Aorta (tissue), 5 donors: ENCODE measurements at places on chromosomes 7 and 10. TPM values are rescaled to one million over a fixed set of nuclear protein-coding genes. Genes with fewer than 3 reads are reported as not detected.

- DNase-seq: no peak
Measured at GRCh38 chr7:129906700-129907099, 46.1 kb downstream of the UBE2H start.

DNA sequence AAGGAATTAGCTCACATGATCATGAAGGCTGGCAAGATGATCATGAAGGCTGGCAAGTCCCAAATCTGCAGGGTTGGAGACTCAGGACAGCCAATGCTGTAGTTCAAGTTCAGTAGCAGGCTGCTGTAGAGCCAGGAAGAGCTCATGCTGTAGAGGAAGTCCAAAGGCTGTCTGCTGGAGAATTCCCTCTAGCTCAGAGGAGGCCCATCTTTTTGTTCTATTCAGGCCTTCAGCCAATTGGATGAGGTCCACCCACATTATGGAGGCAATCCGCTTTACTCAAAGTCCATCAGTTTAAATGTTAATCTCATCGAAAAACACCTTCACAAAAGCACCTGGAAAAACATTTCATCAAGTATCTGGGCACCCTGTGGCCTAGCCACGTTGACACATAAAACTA, 24.8 kb upstream of the FAM171A1 start:
- no peak for DNase-seq

The SAP25 gene
- polyA plus RNA-seq: 0.75 TPM

The SEMA3D gene
- 3.5 TPM for polyA plus RNA-seq

The ZNF365 gene
- 1.3 TPM for polyA plus RNA-seq
